ENCODE measurements at places on chromosomes 5 and 9.

DNA sequence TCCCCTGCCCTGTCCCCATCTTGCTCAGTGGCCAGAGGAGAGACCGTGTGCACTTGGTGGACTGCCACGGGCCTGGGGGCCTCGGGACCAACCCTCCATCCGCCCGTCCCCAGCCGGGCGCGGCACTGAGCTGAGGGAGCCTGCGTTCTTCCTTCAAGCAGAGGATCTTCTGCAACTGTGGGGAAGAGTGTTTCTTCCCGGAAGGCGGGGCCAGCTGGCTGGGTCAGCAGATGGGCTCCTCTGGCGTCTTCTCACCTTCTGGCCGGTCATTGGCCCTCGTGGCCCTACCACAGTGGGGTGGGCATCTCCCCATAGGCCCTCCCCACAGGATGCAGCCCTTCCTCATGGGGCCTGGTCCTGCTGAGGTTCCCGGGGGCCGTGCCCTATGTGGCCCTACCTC lies 17.4 kb downstream of the RXRA start:
- DNase-seq: no peak

GRCh38 chr9:125240649-125240999 lies 519 bp downstream of the HSPA5 start:
- peak; percentile 56 for DNase-seq

DNA sequence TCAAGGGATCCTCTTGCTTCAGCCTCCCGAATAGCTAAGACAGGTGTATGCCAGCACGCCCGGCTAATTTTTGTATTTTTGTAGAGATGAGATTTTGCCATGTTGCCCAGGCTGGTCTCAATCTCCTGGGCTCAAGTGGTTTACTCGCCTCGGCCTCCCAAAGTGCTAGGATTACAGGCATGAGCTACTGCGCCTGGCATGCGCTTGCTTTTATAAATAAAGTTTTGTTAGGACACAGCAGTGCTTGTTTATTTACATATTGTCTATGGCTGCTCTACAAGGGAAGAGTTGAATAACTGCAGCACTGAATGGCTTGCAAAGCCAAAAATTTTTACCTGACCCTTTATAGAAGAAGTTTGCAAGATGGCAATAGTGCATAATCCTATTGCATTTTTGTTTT lies 27.7 kb downstream of the GPR21 start:
- no peak for DNase-seq

DNA sequence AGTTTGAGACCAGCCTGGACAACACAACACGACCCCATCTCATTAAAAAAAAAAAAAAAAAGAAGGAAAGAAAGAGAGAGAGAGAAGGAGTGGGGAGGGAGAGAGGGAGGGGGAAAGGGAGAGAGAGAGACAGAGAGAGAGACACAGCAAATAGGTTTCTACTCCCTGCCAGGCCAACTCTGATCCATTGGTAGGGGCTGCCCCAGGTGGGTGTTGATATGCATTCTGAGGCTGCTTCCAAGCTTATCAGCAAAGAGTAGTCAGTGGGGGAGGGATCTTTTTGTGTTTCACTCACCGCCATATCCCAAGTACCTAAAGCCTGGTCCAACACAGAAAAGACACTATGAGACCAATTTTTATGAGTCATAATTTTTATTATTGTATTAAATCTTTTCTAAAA lies 57.0 kb upstream of the SAP30L start:
- no peak for DNase-seq

GRCh38 chr5:53256746-53257145 lies 147.2 kb upstream of the MOCS2 start:
- no peak for DNase-seq

DNA sequence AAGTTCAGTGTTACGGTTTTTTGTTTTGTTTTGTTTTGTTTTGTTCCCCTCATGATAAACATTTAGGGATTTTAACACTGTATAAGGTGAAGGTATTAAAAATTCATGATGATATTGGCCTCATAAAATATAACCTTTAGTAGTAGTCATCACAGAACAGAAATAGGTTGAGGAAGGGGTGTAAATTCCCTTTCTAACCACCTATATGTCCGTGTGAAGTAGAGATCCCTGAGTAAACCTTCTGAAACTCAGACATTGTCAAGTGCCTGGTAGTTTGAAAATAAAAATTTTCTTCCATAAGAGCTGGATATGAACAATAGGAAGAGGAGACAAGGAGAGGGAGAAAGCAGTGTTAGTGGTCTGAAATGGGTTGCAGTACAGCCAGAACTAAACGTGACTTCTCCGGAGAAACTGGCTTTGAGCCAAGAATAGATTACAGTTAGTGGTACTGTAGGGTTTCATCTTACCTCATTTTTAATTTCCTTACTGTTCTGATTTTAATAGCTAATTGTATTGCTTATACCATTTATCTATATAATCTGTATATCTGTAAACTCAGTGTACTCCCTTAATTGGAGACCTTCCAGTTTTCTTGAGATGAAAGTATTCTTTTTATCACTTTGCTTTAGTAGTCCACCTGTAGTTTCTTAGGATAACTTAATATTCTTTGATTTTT lies 18.3 kb downstream of the UGCG start:
- DNase-seq: no peak

- DNase-seq: no peak
These were observed 198.6 kb downstream of the TRIO start for GRCh38 chr5:14341571-14342230.

GRCh38 chr5:6905423-6905822 lies 192.2 kb downstream of the TENT4A start:
- no peak for DNase-seq

- DNase-seq: peak; percentile 71
These were observed 2.6 kb upstream of the NFIL3 start for GRCh38 chr9:91426123-91426745.

GRCh38 chr5:147049764-147050163 lies 171.2 kb upstream of the PPP2R2B start:
- DNase-seq: no peak

All from NB4 (cell line).